WERI-Rb-1 (cell line): ENCODE measurements at places on chromosomes 7 and 10.

GRCh38 chr10:34001831-34002230 lies 667.4 kb upstream of the NRP1 start:
- no peak for DNase-seq

DNA sequence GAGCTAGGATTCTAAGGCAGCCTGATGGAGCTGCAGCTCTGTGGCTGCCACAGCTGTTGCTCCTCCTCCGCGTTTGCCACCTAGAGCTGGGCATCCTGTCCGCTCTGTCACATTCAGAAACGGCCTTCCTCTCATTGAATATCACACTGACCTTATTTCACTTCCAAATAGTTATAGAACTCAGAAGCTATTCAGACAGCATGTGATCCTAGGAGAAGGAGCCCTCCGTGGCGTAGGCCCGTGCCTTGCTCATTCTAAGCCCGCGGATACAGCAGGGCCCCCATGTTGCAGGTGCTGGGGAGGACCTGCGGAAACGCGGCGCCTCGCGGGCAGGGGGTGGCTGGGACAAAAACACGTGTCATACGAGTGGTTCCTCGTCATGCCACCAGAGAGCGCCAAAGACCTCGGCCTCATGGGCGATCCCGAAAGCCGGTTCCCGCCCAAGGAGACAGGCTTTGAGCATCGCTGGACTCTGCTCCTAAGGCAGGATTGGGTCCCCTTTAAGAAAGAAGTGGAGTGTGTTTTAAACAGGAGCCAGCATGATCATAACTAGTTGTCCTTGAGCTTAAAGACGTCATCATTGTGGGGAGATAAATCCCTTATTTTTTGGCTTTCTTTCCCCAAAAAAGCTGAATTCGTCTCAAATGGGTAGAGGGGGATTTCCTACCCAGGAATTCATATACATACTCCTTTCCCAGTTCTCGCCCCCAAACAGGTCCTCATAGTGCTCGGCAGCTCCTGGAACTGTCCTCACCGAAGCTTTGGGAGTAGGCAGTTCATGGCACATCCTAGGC lies 17.9 kb upstream of the FIGNL1 start:
- peak; percentile 85 for DNase-seq

- DNase-seq: no peak
Measured at GRCh38 chr7:1392556-1392955, 66.7 kb downstream of the MICALL2 start.

GRCh38 chr10:58833771-58834561 lies 321.3 kb downstream of the BICC1 start:
- no peak for DNase-seq

GRCh38 chr7:134768243-134768642 lies 11.2 kb upstream of the CALD1 start:
- DNase-seq: peak; percentile 15
